ENCODE measurements at places on chromosomes 2 and 18.

DNA sequence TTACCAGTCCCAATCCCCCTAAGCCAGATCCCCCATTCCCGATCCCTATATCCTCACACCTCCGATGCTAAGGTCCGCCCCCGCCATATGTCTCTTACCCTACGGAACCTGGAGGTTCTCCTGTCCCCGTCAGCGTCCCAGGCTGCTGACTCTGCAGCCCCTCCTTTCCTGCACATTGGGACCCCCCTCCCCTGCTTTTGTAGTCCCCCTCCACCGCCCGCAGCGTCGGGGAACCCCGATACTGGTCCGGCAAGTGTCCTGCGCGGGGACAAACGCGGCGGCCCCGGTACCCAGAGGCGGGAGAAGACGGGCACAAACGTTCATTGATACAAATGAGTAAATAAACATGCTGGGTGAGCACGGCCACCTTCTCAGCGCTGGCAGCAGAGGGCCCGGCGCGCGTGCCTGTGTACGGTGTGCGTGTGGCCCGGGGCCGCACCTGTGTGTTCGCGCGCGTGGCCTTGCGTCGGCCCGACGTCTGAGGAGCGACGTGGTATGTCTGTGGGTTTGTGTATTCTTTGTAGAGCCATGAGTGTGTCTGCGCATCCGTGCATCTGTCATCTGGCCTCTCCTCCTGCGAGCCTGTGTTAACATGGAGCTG, 2.0 kb upstream of the CYP26B1 start:
- DNase-seq, result peak; percentile 19

GRCh38 chr2:158658396-158658795, 136.7 kb upstream of the DAPL1 start:
- no peak for DNase-seq

- DNase-seq, result peak; percentile 20
Measured at GRCh38 chr2:23900541-23901322, 26.2 kb downstream of the ATAD2B start.

DNA sequence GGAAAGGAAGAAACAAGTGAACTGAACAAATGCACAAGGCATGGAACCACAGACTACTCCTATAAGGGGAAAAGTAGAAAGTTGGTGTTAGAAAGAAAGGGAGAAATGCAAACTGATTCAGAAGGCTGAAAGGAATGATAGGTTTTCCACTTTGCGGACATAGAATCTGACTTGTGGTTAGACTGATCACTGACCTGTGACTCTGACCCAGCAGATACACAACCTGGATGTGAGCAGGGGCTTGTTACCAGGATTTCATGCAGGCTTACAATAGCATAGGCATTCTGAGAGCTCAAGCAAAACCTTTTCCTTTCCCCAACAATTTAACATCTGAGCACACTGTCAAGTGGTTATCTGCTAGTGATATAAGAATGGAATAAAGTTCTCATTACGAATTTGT, 237.0 kb upstream of the CDH20 start:
- no peak for DNase-seq

Measured in activated CD4-positive, alpha-beta memory T cell treated with anti-CD3 and anti-CD28 coated beads for 36 hours (primary cell).